Occipital lobe (tissue), 3 donors: ENCODE measurements at places on chromosomes 2 and 18.

DNA sequence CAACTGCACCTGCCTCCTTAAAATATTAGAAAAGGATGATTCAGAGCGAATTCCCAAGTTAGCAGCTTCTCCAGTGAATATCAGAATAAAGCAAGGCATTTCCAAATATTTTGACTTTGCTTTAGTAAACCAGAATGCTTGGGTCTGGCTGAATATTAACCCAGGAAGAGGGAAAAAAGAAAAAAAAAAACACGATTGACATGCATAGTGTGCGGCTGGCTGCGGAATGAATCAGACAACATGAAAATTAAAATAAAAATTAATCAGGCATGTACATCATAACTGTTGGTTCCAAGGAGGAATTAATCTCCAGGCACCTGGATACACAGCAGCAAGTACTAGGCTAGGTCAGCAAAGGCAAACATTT lies 105.8 kb upstream of the NCKAP5 start:
- DNase-seq: no peak

- DNase-seq: no peak
Measured at GRCh38 chr2:47086571-47086970, 68.5 kb downstream of the STPG4 start.

- DNase-seq: no peak
Measured at GRCh38 chr2:795531-796041, 118.4 kb upstream of the TMEM18 start.

DNA sequence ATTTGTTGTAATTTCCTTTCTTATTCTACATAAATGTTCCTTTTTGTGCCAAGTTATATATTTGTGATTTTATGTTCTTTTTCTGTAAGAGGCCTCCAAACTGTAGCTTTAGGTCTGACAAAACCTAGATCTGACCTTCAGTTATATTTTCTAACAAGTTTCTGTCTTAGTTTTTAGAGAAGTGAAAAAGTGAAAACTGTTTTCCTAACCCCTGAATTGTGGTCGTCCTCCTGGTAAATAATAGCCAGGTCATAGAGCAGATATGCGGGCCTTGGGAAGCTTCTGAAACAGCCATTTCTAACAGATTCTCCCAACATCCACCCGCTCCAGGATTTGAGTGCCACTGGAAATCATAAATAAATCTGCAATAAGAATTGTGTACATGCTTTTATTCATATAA lies 398.4 kb upstream of the CWC22 start:
- DNase-seq: no peak

DNA sequence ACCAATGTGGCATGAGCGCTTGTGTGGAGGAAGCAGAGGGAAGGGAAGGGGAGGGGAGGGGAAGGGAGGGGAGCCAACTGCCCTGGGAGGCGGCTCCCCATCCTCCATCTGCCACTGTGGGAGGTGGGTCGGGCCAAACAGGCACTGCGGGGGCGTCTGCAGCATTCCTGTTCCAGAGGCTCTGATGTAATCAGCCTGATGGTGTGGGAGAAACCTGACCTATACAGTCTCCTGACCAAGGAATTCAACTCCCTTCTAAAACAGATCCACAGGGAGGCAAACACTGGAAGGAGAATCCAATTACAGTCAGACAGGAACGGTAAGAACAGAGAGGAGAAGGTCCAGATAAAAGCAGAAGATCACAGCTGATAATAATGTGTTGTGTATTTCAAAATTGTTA lies 88.8 kb downstream of the CD8B2 start:
- DNase-seq: no peak

- no peak for DNase-seq
Measured at GRCh38 chr2:67848551-67849285, 214.1 kb downstream of the C1D start.

DNA sequence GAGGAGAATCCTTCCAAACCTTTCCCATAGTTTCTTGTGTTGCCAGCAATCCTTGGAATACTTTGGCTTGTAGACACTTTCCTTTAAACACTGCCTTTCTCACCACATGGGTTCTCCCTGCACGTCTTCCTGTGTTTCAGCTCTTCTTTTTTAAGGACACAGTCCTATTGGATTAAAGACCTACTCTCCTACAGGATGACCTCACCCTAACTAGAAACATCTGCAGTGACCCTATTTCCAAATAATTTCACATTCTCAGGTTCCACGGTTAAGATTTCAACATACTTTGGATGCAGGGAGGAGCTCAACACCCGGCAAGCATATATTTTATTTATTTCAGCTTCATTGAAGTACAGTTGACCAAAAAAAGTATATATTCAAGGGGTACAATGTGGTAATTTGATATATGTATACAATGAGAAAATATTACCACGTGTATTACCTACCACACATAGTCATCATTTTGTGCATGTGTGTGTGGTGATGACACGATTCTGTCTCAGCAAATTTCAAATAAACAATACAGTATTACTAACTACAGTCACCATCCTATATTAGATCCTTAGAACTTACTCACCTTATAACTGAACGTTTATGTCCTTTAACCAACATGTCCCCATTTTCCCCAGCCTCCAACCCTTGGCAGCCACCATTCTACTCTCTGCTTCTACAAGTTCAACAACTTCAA lies 745.0 kb downstream of the CBLN2 start:
- DNase-seq: no peak

GRCh38 chr2:9712263-9712662 lies 81.5 kb upstream of the YWHAQ start:
- no peak for DNase-seq

DNA sequence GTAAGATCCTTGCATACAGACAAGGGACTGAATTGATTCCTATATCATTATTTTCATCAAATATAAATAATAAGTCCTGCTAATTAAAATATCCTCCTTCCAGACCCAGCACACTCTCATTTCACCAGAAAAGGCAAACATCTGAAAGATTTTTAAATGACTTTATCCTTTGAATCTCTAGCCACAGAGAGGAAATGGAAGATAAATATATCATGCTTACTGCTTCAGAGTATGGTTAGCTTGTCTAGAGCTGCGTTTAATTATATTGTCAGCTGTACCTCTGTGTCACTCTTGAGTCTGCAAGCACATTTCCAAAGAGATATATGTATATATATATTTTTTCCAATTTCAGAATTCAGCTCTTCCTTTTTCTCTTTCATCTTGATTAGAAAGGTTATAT lies 232.7 kb downstream of the TRIB2 start:
- DNase-seq: no peak

GRCh38 chr18:3544537-3544936 lies 94.6 kb downstream of the TGIF1 start:
- DNase-seq: no peak

DNA sequence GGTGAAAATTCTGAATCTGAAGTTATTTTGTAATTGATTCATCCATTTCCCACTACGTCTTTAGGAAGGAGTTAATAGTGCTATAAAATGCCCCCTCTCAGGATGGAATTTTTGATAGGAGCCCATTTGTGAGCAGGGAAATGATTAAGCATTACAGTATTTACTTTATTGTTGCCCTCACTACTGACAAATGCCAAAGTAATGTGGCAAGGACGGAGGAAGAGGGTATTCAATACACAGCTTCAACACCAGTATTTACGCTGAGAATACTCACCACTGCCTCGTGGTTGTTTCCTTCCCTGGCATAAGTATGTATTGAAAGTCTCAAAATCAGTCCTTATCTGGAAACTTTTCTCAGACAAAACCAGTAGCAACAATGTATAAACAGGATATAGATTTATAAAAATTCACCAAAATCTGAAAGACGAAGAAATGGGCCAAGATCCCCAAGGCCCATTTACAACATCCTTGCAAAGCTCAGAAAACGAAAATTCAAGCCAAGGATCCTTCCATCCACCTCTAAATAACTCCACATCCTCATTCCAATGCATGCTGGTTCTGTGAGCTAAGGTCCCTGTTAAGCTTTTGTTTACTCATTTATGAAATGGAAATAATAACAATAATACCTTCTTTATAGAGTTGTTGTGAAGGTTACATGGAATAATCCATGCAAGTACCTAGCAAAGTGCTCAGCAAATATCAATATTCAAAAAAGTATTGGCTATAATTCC lies 29.3 kb downstream of the FEZ2 start:
- DNase-seq: no peak

GRCh38 chr2:207863345-207863744 lies 93.6 kb upstream of the FZD5 start:
- DNase-seq: no peak
